ENCODE measurements at places on chromosomes 4 and X.

DNA sequence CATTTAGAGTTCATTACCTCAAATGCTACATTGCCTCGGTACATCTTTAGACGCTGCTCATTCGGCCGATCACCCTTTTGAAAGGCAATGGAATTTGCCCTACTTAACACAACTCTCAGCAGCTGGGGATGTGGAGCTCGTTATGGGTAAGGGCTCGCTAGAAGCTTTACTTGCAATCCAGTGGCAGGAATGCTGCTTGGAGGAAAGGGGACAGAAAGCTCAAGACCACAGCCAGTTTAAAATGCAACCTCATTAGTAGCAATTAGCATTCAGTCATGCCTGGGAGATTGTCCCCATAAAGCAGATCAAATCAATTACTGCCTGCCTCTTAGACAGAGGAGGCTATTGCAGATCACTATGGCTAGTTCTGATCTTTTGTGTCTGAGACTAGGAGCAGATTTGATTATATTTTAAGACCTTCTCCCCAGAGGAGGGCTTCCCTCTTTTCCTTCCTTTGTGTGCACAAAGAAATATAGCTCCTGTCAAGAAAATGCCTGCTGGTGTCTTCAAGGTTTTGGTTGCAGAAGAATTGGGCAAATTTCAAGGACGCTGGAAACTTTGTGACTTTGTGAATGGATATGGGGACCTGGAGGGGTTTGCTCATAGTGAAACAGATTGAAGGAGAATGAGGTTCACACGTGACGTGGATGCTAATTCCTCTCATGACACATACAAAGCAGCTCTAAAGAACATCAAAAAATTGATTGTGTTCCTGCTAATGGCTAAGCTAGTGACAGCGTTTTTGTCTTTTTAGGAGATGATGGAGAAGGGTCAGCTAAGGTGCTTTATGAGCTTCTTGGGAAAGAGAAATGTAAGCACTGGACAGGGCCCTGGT is 237.5 kb upstream of the GLRA2 start:
- no peak for DNase-seq

- DNase-seq, result no peak
Measured at GRCh38 chr4:40918330-40918729, 168.6 kb downstream of the NSUN7 start.

GRCh38 chrX:45428831-45429230 is 228.2 kb upstream of the DIPK2B start:
- no peak for DNase-seq

DNA sequence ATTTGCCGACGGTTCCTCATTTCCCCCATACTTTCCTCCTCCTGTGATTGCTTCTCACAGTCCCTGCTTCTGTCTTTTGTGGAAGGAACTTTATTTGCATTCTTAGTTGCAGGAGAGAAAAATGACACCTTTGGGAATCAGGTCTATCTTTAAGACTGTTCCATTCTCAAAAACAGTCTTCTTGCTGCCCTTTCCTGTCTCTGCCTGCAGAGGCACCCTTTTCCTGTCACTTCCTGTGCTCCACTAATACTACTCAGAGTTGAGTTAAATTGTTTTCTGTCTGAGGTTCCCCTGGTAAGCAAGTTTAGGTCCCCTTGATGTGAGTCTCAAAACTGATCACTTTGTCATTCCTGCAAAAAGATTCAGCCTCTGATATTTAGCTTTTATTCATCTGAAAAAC is 208.8 kb upstream of the CLNK start:
- no peak for DNase-seq

- DNase-seq, result no peak
Measured at GRCh38 chrX:34734383-34734782, 77.3 kb upstream of the TMEM47 start.

DNA sequence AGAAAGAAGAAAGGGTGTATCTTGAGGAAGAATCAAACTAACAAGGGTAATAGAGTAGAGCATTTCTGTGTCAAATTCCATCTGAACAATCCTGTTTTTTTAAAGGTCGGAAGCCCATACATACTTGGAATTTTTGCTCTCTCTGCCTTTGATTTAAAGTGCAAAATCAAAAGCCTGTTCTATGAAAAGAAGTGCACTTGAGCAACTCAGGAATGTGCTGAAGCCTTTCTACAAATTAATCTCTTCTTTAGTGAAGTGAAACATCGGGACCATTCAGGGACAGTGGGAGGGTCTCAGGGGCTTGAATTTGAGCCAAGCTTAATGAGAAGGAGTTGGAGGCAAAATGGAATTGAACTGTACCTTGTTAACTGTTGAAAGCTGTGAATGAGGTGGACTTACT is 1008.5 kb upstream of the LCORL start:
- DNase-seq, result no peak

GRCh38 chr4:177566691-177567090 is 124.5 kb upstream of the AGA start:
- no peak for DNase-seq

DNA sequence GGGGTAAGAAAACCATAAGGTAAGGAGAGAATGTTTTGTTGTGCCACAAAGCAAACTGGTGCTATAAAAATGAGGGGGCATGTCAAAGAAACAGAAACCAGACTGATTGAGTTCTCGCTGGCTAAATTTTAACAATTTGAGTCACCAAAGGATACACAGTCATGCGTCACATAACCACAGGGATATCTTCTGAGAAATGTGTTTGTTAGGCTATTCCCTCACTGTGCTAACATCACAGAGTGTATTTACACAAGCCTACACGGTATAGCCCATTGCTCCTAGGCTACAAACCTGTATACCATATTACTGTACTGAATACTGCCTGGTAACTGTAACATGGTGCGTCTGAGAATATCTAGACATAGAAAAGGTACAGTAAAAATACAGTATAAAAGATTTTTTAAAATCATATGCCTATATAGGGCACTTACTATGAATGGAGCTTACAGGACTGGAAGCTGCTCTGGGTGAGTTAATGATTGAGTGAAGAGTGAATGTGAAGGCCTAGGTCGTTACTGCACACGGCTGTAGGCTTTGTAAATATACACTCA is 50.1 kb downstream of the FBXW7 start:
- DNase-seq, result no peak

DNA sequence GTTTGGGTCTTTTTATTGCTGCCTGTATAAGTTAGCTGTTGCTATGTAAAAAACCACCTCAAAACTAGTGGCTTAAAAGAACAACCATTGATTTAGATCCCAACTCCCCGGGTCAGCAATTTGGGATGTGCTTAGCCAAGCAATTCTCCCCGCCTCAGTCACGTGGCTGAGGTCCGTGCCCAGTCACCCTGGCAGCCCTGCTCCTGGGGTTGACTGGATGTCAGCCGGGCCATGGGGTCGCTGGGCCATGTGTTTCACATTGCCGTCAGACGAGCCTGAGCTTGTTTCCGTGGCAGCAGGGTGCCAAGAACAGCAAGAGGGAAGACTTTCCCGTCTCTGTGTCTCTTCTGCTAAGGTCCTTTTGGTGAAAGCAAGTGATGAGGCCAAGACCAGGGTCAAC is 345.7 kb upstream of the FAT1 start:
- DNase-seq, result no peak

DNA sequence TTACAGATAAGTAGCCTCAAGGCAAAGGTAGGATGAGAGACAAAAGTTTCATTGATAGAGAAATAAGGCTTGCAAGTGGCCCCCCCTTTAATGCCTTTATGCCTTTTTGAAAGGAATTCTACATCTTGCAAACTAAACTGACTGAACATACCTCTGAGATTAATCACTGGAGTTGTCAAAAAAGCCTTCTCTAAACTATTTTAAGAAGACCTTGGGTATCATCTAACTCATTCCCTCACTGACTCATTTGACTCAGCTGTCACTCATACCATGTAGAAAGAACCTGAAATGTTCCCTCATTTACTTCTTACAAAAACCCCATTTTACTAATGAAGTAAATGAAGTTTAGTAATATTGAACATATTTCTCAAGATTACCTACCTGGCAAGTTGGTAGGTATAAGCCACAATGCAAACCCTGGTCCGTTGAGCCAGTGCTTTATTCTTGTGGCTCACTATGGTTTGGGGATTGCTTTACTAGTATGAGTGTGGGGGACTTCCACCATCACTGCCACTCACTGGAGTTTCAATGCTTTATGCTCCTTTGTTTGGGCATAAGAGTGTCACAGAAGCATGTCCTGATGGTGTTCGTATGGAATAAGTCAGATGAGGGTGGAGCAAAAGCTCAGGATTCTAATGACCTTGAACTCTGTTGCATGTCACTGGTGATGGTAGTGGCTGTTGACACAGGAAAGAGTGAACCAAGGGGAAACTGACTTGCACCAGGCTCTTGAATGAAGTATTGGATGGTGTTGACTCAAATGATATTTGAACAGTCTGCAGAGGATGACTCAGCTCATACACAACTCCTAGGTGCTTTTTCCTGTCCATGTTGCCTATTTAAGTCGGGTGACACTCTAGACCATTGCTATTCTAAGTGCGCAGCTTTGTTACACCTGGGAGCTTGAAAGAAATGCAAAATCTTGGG is 305.5 kb upstream of the EMCN start:
- no peak for DNase-seq

DNA sequence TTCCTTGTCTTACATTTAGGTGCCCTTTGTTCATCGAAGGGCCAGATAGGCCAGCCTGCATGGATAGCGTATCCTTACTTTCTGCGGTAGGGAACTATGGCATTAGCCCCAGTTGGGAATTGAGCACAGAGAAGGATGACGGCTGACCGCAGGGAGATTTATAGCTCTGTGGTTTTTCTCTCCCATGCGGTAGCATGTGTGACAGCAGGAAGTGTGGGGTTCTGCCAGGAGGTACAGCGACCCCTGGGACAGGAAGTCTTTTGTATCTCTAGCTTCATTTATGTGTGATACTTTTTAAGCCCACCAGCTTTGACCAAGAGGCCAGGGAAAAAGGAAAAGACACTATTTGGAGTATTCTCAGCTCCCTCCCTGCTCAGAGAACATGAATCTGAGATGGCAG is 33.1 kb downstream of the GAB3 start:
- DNase-seq, result no peak

DNA sequence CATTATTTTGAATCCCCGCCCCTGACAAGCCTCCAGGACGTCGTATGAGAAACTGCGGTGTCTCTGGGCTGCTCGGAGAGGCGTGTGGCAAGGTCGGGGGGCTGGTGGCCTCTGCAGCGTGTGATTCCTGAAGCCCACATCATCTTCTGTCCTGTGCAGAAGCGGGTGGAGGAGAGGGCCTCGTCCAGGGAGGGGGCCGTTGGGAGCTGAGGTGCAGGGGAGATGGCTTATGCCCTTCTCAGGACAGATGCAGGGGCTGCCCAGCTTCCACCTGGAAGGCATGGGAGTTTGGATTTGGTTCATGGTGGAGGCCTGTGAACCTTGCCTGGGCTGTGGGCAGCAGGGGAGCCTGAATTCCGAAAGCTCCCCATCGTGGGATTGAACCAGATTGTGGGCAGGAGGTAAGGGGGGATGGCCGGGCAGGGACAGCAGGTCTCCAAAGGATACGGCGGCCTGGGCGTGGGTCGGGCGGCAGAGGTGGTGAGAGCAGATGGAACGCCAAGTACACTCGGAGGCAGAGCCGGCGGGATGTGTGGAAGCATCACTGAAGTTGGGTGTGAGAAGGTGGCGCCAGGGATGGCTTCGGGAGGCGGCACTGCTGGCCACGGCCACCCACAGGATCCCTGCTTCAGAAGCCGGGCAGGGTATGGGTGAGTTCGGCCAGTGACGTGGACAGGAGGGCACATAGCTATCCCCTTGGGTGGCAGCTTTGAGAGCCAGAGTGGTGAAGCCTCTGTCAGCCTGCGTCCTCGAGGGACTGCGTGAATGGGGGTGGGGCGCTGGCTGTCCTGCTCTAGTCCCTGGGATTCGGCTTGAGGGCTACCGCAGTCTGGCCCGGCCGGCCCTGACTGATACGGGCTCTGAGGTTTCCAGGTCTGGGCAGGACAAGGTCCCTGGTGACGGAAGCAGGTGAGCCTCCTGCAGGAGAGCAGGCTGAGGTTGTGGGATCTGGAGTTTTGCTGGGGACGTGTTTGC is 76.3 kb upstream of the ADRA2C start:
- DNase-seq, result no peak

GRCh38 chr4:183596067-183596757 is 62.8 kb downstream of the RWDD4 start:
- no peak for DNase-seq

DNA sequence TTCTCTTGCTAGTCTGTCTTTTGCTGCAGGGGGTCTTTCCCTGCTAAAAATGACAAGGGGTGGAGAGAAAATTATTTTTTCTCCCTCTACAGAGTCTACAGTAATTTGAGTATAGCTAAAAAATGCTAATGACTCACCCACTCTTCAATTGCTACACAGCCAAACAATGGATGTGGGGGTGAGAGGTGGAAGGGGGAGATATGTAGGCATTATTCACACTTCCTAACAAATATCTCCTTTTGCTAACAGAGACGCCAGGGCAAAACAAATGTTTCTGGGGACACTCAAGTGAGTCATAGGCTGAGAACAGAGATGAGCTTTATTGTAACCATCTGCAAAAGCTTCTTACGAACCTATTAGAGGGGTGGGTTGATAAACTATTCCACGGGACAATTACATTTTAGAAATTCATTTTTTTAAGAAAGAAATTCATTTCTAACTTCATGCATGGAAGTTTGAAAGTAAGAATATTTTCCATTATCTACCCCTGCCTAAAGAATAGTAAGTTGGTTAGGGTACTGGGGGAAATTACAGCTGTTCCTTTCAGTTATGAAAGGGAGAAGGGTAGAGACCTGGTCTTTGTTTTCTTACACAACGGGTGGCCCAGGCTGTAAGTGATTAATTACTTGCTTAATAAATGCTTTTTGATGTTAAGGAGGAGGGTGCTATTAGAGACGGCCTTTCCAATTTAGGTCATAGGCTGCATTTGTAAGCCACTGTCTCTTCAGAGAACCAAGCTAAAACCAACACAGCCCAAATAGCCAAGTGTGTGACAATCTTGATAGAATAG is 12.8 kb downstream of the SCD5 start:
- no peak for DNase-seq

- DNase-seq, result no peak
Measured at GRCh38 chrX:34437586-34437985, 219.5 kb downstream of the TMEM47 start.

GRCh38 chrX:40145923-40146261 is 48.1 kb upstream of the BCOR start:
- no peak for DNase-seq

- DNase-seq, result no peak
Measured at GRCh38 chrX:78316265-78316664, 11.1 kb downstream of the CYSLTR1 start.

DNA sequence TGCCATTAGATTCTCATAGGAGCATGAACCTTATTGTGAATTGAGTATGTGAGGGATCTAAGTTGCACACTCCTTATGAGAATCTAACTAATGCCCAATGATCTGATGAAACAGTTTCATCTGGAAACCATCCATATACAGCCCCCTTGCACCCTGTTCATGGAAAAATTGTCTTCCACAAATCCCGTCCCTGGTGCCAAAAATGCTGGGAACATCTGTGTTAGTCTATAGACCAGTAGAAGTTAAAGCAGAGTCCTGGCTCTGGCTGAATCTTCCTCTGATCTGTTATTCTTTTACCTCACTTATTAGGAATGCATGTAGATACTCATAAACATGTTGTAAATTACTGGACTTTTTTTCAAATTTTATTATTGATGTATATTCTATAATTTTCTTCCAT is 29.2 kb downstream of the SULT1B1 start:
- DNase-seq, result no peak
